ENCODE measurements at places on chromosomes 7 and 10. TPM values are rescaled to one million over a fixed set of nuclear protein-coding genes. Genes with fewer than 3 reads are reported as not detected.

Gene GRID2IP
- total RNA-seq = not detected

Gene ASZ1
- total RNA-seq = not detected

Gene DGKI
- 1.5 TPM for total RNA-seq

Gene ARMC3
- total RNA-seq = not detected

Gene ARID5B
- total RNA-seq = 43.0 TPM

Gene COL28A1
- total RNA-seq = under 0.01 TPM

Gene FAM25G
- total RNA-seq = not detected

Gene VWA2
- not detected for total RNA-seq

Gene H2BK1
- not detected for total RNA-seq

Gene SLC13A1
- not detected for total RNA-seq

Gene EBF3
- under 0.01 TPM for total RNA-seq

Gene PDE1C
- 0.34 TPM for total RNA-seq
